ENCODE measurements at places on chromosomes 5 and 9. TPM values are rescaled to one million over a fixed set of nuclear protein-coding genes. Genes with fewer than 3 reads are reported as not detected.

ESM1 gene
- total RNA-seq, result not detected

ZER1 gene
- 22.5 TPM for total RNA-seq

MEIKIN gene
- not detected for total RNA-seq

ITGA2 gene
- total RNA-seq, result 12.0 TPM

RORB gene
- total RNA-seq, result 0.13 TPM

OMD gene
- 21.9 TPM for total RNA-seq

COL27A1 gene
- total RNA-seq, result 7.5 TPM

PCDHA1 gene
- not detected for total RNA-seq

CDH9 gene
- not detected for total RNA-seq

TUSC1 gene
- 15.0 TPM for total RNA-seq

ANKRD33B gene
- 6.5 TPM for total RNA-seq

PHF24 gene
- total RNA-seq, result 0.57 TPM

MZB1 gene
- 3.4 TPM for total RNA-seq

SLC6A19 gene
- not detected for total RNA-seq

CARD9 gene
- 0.91 TPM for total RNA-seq

PCDHB3 gene
- total RNA-seq, result 0.66 TPM

ZMAT2 gene
- 33.0 TPM for total RNA-seq

ACER2 gene
- total RNA-seq, result 3.6 TPM

FAM153A gene
- 0.57 TPM for total RNA-seq

DND1 gene
- total RNA-seq, result 0.19 TPM

PCDHGA3 gene
- total RNA-seq, result 0.45 TPM
